ENCODE measurements at places on chromosomes 1 and 21.

DNA sequence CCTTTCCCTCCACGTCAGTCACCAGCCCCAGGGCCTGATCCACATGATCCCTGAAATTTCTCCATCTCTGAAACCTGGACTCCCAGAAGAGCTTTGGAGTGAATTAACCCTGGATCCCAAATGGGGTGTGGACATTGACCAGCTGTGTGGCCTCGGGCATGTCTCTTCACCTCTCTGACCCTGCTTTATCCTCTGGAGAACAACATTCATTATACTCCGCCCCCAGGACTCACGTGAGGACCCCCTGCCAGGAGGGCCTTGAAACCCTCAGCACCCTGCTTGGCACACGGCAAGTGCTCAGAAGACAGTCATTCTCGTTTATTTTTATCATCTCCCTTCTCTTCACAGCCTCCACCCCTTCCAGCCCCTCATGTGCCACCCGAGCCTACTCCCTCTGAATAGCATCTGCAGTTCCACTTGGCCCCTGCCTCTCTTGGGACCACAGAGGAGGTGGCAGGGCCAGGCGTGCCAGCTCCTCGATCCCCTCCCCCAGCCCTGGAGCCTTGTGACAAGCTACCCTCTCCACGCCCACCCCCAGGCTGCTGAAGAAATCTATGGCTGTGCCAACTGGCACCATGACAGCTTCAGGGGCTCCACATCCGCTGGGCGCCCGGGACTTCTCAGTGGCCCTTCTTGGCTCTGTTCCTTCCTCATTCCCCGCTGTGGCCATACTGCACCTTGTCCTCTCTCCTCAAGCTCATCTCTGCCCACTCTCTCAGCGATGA, 18.0 kb downstream of the ADGRB2 start:
- DNase-seq: no peak

DNA sequence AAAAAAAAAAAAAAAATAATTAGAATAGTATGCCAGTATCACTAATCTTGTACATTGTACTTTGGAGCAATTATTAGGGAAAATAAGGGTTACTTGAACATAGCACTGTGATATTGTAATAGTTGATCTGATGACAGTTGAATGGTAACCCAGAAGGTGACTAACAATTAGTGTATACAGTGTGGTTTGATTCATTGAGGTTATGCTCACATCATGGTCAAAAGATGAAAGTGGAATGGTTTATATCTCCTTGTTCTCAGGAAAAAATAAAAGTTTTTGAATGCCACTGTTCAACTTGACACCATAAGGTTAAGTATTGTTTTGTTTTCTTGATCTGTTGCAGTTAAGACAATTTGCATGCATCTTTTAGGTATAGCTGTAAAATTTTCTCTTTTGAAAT, 87.0 kb downstream of the GPR52 start:
- DNase-seq: no peak

DNA sequence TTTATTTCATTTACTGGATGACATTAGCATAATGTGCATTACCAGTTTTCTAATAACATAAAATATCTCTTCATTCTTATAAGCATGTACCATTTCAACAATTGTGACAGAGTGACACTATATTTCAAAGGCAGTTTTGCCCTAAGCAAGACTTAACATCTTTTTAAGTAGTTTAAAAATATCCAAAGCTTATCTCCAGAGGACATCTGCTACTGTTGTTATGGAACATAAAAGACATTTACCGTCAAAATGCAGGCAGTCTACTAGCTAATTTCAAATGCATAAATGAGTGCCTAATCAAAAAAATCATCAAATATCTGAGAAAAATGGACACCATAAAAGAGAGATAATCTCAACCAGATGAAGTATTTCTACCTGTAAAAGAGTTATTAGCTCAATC, 782.4 kb upstream of the BRINP3 start:
- no peak for DNase-seq

DNA sequence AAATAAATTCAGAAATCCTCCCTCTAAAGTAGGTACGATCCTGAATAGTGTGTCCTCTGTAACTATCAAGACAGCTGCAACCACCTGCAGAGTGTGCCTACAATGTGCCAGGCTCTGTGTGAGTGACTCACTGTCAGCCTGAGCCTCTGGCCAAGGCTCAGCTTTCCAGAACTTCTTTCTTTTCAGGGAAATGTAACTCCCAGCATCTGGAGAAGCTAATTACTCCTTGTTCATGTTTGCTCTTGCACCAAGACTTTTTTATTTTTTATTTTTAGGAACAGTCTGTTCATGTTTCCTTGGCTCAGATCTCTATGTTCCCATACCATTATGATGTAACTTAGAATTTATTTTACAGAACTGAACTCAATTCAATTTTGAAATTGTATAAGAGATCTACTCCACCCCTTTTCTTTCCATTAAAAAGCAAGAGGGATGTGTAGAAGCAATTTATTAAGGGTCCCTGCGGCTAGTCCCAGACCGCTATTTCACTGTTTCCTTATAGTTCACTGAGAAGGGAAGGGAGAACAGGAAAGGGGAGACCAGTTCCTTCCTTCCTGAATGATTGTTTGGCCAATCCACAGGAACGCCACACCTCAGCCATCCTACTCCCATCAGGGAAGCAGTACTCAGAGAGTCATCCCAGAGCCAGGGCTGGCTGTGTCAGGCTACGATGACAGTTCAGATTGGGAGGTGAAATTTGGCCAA, 112.4 kb upstream of the ZNF648 start:
- no peak for DNase-seq

- DNase-seq: peak; percentile 95
These were observed 2.8 kb downstream of the KCNJ9 start for GRCh38 chr1:160083968-160084770.

- no peak for DNase-seq
These were observed 1.2 kb upstream of the DENND1B start for GRCh38 chr1:197776351-197777105.

- no peak for DNase-seq
These were observed 245.7 kb upstream of the RGS18 start for GRCh38 chr1:191912517-191912916.

GRCh38 chr1:200265881-200266280, 144.0 kb downstream of the ZNF281 start:
- no peak for DNase-seq

DNA sequence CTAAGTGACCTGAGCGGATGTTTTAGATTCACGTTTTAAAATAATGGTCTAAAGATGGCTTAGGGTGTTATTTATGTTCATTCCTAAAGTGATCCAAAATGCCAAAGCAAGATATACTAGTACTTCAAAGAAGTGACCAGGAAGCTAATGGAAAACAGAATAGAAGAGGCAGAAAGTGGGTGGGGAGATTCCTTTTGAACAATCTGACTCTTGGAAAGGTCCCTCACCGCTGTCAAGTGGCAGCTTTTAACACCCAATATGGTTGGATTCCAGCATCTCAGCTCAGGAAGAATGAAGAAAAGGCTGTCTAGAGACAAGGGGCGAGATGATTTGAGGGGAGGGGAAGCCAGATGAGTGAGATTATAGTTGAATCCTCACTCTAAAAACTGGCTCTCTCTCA, 90.3 kb downstream of the SCMH1 start:
- DNase-seq: no peak

DNA sequence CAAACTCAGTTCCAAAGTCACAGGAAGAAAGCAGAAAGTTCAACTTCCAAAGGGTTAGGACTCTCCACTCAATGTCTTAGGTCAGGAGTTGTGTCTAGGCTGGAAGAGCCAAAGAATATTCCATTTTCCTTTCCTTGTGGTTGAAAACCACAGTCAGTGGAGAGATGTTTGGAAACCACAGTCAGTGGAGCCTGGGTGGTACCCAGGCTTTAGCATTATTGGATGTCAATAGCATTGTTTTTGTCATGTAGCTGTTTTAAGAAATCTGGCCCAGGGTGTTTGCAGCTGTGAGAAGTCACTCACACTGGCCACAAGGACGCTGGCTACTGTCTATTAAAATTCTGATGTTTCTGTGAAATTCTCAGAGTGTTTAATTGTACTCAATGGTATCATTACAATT, 11.7 kb downstream of the ATF3 start:
- no peak for DNase-seq

- DNase-seq: no peak
These were observed 1.6 kb downstream of the DNMT3L start for GRCh38 chr21:44260066-44260465.

DNA sequence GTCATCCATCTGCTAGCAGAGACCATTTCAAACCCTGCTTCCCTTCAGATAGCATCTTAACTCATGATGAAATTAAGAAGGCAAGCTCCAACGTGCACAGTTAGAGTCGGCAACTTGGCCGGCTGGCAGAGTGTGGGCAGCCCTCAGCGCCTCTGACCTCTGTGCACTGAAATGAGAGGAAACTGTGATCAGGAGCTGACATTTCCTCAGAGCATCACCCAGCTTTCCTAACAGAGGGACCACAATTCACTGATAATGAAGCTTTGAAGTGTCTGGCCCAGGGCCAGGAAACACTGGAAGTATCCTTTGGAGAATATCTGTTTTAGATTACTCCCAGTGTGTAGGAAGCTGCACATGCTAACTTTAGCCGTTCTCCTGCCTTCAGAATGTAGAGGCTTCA, 145.0 kb upstream of the ZC3H11B start:
- no peak for DNase-seq

GRCh38 chr21:25273959-25274358, 333.3 kb downstream of the MRPL39 start:
- no peak for DNase-seq

GRCh38 chr1:91872559-91873081, 13.3 kb downstream of the TGFBR3 start:
- DNase-seq: no peak

DNA sequence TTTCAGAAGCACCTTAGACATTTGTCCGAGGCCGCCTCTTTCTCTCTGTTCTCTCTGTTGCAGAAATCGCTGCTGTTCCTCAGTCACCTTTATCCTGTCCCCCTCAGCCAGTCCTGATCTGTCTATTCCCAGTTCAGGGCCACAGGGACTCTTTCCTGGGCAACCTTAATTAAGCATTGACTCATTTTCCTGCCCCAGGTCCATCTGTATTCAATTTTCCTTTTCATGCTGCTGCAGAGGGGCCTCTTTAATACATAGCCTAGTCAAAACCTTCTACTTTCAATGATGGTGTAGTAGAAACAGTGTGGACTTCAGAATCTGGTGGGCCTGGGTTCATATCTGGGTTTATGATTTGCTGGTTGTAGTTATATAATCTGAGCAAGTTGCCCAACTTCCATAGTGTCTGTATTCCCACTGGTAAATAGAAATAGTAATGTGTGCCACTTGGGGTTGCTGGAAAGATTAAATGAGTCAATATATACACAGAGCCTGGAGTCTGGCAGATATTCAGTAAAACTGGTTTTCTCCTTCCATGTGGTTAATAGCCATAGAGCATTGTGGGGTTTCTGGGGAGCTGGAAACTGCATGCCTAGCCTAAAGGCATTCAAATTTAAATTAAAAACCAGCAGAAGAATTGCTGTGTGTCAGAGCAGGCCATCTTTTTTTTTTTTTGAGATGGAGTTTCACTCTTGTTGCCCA, 4.5 kb downstream of the TRAF5 start:
- DNase-seq: no peak

DNA sequence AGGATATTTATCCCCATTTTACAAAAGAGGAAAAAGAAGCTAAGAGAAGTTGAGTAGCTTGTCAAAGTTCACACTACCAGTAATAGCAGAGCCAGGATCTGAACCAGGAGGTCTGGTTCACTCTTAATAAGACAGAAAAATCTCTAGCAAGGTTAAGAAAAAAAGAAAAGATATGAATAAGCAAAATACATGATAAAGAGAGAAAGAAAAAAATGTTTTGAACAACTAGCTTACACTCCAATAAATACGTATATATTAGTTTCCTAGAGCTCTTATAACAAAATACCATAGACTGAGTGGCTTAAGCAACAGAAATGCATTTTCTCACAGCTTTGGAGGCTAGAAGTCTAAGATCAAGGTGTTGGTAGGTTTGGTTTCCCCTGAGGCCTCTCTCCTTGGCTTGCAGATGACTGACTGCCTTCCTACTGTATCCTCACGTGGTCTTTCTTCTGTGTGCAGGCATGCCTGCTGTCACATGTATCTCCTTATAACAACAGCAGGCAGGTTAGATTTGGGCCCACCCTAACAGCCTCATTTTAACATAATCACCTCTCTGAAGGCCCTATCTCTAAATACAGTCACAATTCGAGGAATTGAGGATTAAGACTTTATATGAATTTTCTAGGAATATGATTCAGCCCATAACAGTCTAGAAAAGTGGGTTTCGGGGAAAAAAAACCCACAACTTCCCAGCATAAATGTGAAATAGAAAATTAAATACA, 60.4 kb downstream of the LEPR start:
- DNase-seq: no peak

- DNase-seq: no peak
These were observed 71.0 kb downstream of the PDE9A start for GRCh38 chr21:42724226-42724920.

DNA sequence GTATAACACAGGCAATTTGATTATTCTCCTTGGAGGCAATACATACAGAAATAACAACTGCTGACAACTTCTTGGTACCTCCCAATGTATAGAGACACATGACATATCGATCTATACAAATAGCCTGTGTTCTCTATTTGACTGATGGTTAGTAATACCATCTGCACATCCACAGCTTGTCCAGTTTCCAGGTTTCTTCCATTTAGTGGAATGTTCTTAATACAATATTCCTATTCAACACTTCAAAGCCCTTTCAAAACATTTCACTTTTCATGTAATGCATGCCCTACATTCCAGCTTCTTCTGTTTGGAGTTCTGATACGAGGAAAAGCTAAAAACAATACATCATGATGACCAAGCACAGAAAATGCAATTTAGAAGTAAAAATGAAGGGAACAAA, 37.0 kb upstream of the GORAB start:
- DNase-seq: no peak

GRCh38 chr1:198978523-198978922, 339.7 kb downstream of the PTPRC start:
- DNase-seq: no peak

DNA sequence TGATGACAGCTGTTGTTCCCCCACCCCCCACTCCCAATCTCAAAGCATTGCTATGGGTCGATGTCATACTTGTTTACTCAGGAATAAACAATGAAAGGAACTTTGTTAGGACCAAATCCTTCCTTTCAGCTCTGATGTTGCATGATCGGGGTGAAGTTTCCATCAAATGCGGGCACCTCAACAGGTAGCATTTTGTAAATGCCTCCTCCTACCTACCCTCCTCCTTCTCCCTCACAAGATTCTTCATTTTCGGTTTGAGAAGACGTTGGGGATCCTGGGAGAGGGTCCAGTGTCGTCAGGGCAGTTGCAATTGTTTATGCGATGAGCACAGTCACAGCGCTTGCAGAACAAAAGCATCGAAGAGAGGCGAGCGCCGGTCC, 758 bp upstream of the HUNK start:
- DNase-seq: peak; percentile 32

- DNase-seq: no peak
These were observed 312.3 kb downstream of the RRAGC start for GRCh38 chr1:38547321-38547720.

DNA sequence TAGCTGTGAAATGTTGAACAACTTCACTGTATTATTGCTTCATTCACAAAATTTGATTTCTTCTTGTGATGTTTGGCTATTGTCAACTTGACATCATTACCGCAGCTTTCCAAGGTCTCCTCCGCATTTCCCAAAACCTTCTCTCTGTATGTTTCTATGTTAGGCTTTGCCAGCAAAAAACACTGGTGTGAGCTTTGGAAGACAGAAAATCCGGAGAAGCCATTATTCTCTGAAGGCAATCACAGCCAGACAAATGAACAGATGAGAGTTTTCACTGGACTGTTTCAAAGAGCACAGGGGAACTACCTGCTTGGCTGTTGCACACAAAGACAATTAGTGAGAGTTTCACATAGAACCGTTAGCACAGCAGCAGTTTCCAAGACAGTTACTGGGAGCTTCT, 609.6 kb downstream of the BRINP3 start:
- no peak for DNase-seq
